Neural progenitor cell (in vitro differentiated cells): ENCODE measurements at places on chromosomes 1 and 21. TPM values are rescaled to one million over a fixed set of nuclear protein-coding genes. Genes with fewer than 3 reads are reported as not detected.

Gene OR2L13
- total RNA-seq, result not detected in 2 replicates

Gene KIF14
- total RNA-seq, result 39.0 and 60.2 TPM in 2 replicates

Gene CHTOP
- total RNA-seq, result 96.1 and 104 TPM in 2 replicates

Gene LRRC7
- 0.25 TPM in 1 of 2 replicates, not detected in the other for total RNA-seq

Gene KANK4
- 0.40 TPM in 1 of 2 replicates, not detected in the other for total RNA-seq
